Karpas-422 (cell line): ENCODE measurements at places on chromosomes 16 and 17.
A peak's percentile ranks its signal among the peaks of the same experiment; 100 is the strongest.

DNA sequence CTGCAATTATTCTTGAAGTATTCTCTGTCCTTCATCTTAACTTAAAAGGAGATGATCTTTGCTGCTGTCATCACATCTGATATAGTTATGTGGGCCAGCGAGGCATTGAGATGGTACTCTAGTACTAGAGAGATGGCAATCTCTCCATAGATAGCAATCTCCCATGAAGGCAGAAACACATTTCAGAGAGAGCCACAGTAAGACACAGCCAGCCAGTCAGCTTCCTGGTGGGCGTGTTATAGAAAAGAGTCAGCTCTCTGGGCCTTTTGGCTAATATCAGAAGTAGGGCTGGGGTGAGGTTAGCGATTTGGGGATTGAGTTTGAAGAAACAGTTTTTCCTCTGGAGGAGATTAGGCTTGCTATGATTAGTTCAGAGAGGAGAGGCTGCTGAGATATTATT lies 22.6 kb upstream of the EFCAB13 start:
- peak; percentile 74 for DNase-seq

- DNase-seq = no peak
These were observed 17.4 kb upstream of the MTSS2 start for GRCh38 chr16:70703041-70703834.

- no peak for DNase-seq
These were observed 77.3 kb upstream of the NLRP1 start for GRCh38 chr17:5661491-5662125.

DNA sequence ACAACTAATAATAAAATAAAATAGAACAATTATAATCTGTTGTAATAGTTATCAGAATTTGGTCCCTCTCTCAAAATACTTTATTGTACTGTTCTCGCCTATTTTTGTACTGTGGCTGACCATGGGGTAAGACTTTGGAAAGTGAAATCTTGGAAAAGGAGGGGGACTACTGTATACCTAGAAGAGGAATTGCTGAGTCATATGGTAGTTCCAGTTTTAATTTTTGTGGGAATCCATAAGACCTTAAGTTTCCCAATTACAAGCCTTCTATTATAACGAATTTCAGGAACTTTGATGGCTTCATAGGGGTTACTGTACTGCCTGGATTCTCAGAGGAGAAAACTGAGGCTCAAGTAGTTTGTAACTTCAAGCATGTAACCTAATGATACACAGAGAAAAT lies 35.5 kb downstream of the TNRC6A start:
- no peak for DNase-seq

- no peak for DNase-seq
These were observed 6.0 kb upstream of the CDC42EP4 start for GRCh38 chr17:73317513-73318426.

GRCh38 chr16:23181506-23181905 lies 1.0 kb upstream of the SCNN1G start:
- DNase-seq = no peak

GRCh38 chr17:79446399-79447009 lies 164.3 kb downstream of the RBFOX3 start:
- DNase-seq = no peak

GRCh38 chr16:11689031-11689840 lies 21.0 kb downstream of the SNN start:
- peak; percentile 89 for DNase-seq

GRCh38 chr17:51888816-51889215 lies 269.7 kb downstream of the CA10 start:
- no peak for DNase-seq

DNA sequence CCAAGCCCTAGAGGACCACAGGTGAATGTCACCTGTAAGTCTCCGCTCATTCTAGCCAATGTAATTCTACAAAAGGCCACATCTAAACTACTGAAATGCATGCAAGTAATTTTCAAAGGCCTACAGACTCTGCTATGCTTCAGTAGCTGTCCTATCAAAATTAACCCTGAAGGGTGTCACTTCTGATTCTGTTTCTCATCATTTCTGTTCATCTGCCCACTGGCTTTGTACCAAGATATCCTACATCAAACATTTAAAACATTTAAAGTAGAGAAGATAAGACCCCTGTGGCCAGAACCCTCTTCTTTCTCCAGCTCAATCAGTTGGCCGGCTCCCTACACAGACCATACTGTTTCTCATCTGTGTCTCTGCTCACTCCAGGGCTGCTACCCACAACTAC lies 21.5 kb downstream of the PHF12 start:
- DNase-seq = no peak

DNA sequence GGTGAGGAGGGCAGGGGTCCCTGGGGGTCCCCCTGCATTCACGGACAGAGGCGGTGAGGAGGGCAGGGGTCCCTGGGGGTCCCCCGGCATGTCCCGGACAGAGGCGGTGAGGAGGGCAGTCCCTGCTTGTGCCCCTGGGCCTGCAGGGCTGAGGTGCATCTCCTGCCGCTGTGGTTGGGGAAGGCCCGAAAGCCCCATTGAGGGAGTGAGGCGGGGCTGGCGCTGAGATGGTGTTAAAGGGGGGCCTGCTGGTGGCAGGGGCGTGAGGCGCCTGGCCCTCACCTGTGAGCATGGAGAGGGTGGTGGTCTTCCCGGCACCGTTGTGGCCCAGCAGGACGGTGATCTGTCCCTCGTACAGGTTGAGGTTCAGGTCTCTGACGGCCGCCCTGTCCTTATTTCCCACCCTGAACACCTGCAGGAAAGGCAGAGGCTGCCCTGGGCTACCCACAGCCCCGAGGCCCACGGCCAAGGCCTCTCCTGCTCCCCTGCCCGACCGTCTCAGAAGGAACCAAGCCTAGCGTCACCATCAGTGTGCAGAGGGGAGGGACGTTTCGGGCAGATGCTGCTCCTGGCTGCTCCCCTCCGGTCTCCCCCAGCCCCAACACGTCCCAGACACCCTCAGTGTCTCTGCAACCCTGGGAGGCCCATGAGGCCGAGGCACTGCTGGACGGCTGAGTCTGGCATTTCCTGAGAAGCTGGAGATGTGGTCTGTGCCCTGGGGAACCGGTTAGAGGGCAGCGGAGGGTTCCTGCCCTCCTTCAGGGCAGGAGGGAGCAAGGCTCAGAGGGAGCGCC lies 31.4 kb upstream of the RNPS1 start:
- DNase-seq = no peak
